ENCODE measurements at places on chromosomes 12 and 14.
A peak's percentile ranks its signal among the peaks of the same experiment; 100 is the strongest.

DNA sequence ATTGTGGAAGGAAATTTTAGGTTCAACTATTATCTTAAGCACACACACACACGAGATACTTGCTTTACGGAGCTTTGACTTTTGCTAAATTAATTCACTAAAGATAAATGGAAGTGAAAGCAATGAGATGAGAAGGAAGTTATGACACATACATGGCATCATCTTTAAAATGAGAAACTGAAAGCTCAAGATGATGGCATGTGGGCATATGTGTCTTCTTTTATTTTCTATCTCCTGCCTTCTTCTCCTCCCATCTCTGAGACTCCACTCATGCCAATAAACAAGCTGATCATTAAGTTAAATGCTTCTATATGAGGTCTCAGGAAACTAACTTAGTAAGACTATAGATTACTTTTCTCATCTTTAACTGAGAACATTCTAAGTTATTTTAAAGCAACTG is 216.7 kb downstream of the MED13L start:
- DNase-seq = no peak

- no peak for DNase-seq
These were observed 6.0 kb upstream of the IFT81 start for GRCh38 chr12:110117956-110118685.

- DNase-seq = no peak
These were observed 75.9 kb upstream of the DHRS4 start for GRCh38 chr14:23877538-23878180.

GRCh38 chr12:27951898-27952297 is 20.6 kb downstream of the PTHLH start:
- DNase-seq = no peak

DNA sequence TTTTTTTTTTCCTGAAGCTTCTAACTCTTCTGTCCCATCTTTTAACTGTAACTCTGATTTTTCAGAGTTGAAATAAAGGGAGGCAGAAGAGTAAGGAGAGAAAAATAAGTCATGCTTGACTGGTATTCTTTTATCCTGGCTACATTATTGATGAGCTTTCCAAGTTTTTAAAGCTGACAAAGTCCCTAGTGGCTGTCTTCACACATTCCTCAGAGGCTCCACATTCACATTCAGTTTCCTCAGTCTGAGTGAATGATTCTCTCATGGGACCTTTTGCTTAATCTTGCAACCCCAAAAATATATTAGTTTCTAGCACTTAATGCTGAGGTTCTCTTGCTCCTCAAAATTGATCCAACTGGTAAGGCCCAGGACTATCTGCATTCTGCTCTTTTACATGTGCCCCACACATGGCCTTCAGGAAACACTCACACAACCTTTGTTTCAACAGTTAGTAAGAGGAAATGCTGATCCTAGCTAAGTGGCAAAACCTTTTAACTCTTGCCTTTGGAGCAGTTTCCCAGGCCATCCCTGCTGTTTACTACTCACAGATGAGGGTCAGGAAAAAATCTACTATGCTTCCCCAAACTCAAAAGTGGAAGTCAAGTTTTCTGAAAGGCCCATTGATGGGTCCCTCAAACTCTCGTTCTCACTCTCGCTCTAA is 61.7 kb upstream of the SLC6A15 start:
- DNase-seq = no peak

GRCh38 chr14:53570411-53571387 is 385.9 kb downstream of the BMP4 start:
- no peak for DNase-seq

GRCh38 chr14:33897878-33898535 is 52.9 kb downstream of the EGLN3 start:
- no peak for DNase-seq

DNA sequence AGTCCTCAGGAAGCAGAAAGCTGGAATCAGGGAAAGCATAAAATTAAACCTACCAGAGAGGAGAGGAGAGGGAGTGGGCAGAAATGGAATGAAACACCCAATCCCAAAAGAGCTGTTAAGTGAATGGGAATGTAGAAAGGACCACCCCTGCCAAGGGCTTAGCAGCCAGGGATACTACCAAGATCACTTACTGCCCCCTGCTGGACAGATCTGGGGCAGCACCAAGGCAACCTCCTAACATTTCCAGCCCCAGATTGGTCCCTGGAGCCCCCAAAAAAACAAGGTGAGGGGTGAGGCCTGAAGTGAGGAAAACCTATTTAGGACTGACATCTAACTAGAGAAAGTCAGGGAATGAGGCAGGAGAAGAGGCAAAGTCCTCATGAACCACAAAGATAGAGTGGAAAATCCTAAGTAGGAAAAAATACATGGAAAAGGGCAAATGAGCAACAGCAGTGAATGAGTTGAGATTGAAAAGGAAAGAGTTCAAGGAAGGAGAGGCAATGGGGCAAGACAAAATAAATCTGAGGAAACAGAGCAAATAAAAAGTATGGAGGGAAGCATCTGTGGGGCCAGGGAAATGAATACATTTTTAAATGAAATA is 11.2 kb upstream of the FKBP11 start:
- no peak for DNase-seq

DNA sequence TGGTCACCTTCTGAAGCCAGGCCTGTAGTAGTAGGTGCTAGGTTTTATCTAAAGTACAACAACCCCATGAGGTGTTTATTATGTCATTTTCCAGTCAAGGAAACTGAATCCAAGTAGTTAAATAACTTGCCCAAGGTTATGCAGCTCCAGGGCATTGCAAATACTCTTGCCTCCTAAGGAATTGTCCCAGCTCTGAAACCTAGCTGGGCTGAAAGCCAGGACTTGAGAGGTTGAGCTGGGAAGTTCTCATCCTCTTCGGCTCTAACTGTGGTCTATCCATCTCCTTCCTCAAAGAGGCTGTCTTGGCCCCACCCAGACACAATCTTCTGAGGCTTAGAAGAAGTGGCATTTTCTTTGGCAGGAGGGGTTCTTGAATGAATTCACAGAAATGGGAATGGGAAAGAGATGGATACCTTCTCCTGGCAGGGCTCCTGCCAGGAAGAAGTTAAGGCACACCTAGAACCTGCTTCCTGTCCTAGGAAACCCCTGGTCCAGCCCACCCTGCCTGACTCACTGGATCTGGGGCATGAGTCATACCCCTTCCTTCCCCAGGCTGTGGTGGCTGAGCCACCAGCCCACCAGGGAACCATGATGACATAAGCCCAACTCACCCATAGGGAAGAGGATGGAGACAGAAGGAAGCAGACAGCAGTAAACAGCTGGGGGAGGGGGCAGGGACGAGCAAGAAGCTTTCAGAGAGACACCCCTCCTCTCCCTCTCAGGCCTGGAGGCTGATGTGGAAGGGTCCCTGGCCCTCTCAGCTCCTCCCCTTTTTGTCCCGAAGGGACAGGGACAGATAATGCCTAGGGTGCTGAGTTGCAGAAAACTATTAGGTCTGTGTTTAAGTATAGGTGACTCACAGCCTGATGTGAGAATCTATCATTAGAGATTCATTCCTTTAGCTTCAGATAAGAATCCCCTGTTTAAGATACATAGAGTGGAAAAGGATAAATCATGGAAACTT is 2.1 kb upstream of the PLEK2 start:
- peak; percentile 74 for DNase-seq

DNA sequence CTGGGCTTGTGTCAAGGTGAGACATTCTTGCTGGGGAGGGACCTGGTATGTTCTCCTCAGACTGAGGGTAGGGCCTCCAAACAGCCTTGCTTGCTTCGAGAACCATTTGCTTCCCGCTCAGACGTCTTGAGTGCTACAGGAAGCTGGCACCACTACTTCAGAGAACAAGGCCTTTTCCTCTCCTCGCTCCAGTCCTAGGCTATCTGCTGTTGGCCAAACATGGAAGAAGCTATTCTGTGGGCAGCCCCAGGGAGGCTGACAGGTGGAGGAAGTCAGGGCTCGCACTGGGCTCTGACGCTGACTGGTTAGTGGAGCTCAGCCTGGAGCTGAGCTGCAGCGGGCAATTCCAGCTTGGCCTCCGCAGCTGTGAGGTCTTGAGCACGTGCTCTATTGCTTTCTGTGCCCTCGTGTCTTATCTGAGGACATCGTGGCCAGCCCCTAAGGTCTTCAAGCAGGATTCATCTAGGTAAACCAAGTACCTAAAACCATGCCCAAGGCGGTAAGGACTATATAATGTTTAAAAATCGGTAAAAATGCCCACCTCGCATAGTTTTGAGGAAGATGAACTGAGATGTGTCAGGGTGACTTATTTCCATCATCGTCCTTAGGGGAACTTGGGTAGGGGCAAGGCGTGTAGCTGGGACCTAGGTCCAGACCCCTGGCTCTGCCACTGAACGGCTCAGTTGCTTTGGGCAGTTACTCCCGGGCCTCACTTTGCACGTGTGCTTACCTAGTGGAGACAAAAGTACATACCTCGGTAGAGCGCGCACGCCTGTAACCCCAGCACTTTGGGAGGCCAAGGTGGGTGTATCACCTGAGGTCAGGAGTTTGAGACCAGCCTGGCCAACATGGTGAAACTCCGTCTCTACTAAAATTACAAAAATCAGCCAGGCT is 4.3 kb downstream of the GAPDH start:
- no peak for DNase-seq

GRCh38 chr14:103594265-103594664 is 31.5 kb downstream of the COA8 start:
- no peak for DNase-seq

DNA sequence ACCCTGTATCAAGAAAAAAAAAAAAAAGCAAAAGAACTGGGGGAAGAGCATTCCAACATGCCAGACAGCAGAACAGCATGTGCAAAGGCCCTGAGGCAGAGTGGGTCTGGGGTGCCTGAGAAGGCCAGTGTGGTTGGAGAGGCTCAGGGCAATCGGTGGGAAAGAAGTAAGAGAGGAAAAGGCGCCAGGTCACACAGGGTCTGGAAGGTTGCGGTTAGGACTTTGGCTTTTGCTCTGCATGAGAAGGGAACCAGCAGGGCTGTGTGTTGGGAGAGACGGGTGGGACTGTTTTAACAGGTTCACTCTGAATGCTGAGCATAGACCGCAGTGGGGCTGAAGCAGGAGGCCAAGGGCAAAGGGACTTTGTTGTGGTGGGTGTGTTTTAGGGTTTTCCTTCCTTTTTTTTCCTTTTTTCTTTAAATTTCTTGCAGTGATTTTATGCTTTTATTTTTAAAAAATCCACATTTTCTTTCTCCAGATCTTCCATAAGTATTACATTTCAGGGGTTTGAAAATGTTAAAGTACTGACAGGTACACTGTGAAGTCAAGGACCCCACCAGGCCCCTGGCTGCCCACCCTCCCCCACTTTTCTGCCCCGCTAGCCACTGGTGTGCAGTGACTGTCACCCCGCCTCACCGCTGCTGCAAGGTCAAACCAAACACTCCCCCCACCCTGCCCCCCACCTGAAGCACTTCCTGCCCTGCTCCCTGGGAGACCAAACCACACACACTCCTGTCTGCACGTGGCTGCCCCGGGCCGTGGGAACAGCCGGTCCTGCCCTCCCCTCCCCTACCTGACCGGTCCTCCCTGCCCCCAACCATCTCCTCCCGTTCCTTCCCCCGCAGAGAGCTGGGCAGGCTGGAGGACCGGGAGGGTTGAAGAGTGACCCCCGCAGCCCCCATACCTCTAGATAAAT is 30.0 kb downstream of the DTX1 start:
- DNase-seq = no peak

DNA sequence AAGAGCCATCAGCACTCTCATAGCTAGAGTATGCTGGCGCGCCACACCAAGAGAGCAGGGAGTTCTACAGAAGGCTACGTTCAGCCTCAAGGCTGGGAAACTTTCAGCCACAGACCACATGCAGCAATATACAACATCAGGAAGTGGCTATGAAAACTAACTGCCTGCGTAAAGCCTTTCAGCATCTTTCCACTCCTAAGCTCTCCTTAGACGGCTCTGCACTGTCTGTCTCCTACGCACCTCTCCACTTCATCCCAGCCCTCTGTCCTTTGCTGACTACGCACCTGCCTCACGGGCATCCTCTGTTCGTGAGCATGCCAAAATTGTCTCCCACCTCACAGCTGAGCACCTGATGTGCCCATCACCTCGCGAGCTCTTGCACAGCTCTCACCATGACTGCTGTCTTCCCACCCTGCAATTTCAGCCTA is 9.7 kb downstream of the MPHOSPH9 start:
- DNase-seq = no peak

- no peak for DNase-seq
These were observed 141.2 kb upstream of the C14orf180 start for GRCh38 chr14:104438166-104438887.

DNA sequence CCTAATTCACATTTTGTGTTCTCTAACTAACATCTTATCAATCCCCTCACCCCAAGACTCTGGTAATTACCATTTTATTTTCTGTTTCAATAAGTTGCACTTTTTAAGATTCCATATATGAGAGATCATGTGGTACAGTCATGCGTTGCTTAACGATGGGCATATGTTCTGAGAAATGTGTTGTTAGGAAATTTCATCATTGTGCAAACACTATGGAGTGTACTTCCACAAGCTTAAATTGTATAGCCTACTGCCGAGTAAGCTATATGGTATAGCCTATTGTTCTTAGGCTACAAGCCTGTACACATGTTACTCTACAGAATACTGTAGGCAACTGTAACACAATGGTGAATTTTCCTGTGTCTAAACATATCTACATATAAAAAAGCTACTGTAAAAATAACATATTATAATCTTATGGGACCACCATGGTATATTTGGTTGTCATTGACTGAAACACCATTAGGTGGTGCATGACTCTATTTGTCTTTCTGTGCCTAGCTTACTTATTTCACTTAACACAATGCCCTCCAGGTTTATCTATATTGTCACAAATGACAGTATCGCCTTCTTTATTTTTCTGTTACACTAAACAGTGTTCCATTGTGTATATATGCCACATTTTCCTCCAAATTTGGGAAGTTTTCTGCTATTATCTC is 473.4 kb upstream of the LMO3 start:
- DNase-seq = no peak

DNA sequence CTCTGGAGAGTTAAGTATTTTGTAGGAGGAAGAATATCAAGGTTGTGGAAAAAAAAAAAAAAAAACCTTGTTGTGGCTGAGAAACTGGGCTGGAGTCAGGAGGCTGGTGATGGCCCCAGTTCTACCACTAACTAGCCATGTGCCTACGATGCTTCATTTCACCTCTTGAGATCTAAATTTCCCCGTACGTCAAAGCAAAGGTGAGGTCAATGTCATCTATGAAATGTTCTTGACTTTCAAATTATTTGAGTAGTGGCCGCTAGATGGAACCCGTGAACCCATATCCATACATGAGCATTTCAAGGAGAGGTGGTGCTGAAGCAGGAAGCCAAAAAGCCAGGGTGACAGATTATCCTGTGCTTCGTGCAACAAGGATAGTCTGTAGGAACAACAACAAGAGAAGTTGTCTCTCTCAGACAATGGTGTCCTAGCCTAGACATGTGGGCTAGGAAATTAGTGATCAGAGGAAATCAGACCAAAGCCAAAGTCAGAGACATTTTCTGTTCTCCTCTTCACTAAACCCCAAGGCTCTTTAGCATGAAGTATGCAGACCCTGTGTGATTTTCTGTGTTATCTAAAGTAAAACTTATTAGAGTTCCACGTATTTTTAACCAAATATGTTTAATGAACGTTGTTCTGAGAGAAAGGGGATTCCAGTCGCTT is 95.5 kb upstream of the ETV6 start:
- DNase-seq = no peak

DNA sequence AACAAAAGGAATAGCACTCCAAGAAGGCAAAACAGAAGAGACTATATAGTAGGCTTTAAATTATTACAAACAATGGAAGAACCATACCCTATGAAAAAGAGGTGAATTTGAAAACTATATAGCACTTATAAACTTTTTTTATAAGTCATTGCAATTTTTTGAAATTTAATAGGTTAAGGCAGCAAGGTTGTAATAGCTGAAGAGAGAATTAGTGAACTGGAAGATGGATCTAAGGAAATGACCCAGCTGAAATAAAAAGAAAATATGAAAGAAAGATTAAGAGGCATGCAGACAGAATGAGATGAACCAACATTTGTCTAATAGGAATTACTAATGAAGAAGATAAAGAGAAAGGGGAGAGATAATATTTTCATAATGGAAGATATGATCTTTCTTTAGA is 9.8 kb downstream of the TESC start:
- no peak for DNase-seq
